ENCODE measurements at places on chromosomes 7 and 10.
A peak's percentile ranks its signal among the peaks of the same experiment; 100 is the strongest.

- ATAC-seq, result no peak
Measured at GRCh38 chr7:11188529-11189310, 215.0 kb downstream of the PHF14 start.

GRCh38 chr7:150420242-150420641, 30.2 kb upstream of the GIMAP8 start:
- ATAC-seq, result peak; percentile 6

DNA sequence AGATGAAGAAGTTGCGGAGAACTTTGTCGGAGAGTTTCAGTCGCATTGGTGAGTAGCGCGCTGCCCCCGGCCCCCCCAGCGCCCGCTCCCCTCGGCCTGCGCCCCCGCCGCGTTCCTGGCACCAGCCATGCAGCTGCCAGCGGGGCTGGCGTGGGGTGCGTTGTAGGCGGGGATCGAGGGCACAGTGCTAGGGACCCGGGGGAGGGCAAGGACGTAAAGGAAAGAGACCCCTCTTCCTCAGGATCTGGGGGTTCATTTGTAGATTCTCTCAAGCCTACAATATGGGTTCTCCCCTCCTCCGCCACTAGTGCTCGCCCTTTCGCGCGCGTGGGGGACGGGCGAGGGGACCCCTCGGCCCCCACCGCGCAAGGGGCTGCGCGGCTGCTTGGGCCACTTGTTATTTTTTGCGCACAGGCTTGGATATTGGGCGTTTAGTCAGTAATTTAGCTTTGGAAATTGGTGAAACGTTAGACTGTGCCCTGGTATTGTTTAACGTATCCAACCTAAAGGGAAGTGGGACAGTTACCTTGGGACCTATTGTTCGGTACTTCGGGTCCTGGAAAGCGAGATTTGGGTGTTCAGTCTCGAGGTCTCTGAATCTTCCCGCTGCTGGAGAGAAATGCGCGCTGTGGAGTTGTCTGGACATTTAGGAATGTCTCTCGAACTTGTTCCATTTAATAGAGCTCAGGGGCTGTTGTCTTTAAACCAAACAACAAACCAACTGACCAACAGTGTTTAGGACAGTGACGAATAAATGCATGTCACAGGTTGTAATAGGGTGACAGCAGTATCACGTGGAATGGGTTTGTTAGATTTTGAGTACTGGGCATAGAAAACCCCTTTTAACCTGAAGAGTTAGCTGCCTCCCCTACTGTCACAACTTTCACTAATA, 796 bp downstream of the CDK14 start:
- peak; percentile 62 for ATAC-seq

DNA sequence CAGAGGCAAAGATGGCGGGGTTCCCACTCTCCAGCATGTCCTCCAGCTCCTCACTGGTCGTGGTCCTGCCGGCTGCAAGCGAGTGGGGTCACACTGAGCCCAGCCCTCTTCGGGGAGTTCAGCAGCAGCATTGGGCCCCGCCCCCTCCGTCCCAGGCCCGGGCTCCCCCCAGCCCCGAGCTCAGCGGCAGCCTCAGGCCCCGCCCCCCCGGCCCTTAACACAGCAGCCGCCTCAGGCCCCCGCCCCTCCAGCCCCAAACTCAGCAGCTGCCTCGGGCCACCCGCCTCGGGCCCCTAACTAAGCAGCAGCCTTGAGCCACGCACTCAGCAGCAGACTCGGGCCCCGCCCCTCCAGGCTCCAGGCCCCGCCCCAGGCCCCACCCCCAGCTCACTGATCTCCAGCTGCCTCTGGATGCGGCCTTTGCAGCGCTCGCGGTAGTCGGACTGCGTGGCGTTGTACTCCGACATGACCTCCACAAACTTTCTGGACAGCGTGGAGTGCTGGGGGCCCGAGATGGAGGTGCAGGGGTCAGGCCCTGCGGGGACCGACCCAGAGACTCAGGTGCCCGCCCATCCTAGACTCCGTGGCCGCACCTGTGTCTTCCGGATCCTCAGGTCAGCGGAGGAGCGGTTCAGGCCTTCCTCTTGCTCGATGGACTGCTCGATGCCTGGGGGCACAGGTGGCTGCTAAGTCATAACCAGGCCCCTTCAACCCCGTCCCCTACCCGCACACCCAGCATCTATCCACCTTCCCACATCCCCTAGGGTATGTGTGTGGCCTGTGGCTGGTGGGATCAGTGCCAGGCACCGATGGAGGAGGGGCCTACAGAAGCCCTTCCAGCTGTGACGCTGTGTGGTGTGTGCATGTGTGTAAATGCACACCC, 15.5 kb downstream of the STX1A start:
- peak; percentile 14 for ATAC-seq

DNA sequence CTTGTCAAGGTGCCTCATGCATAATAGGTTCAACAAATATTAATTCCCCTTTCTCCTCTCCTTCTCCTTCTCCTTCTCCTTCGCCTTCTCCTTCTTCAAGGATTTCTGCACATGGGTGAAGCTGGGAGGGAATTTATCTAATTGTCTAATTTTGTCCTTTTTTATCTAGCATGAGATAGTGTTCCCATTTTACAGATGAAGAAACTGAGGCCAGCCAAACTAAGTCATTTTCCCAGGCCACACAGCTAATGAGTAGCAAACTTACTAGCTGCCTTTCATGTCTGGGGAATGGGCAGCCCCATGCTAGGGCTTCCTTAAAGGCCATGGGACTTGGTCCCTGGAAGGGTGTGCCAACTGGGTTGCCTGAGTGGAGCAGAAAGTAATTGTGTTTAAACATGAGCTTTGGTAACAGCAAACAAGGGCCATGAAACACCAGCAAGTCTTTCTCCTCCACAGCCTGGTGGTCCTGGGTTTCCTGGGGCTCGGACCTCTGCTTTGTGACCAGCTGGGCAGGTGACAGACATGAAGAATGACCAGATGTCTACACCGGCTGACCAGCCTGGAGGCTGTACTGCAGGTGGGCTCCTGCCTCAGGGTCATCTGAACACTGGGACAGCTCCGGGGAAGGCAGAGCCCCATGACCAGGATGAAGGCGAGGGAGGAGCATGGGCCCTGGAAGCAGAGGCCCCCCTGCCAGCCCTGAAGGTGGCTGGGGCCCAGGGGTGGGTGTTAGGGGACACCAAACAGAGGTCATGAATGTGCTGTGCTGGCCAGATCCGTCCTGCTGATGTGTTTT, 138.0 kb downstream of the PTPN20 start:
- ATAC-seq, result no peak

DNA sequence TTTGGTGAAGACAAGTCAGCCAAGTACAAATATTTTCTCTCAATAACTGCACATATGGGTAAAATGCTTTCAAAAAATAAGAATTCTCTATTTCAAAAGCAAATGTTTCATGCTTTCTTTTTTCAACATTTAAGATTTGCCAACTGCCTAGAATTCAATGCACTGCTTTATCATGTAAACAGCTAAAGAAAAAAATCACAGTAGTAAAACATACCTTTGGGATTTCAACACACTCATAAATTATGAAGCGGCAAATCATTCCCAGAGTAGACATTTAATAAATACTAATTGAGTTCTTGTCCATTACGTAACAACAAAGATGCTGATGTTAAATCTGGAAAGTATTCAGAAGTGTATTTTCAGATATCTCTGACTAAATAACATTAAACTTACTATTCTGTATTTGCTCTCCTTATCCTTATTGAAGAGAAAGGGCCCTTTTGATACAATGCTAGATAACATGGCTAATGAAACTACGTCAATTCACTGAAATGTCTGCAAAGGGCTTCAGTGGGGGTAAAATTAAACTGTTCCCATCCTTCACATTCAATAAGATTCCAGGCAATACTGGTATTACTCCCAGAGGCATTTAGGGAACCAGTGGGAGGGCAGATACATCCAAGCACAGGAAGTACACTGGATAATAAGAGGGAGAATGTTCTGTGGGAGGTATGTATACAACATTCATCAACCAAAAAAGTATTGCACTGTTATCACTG, 13.9 kb downstream of the NAPEPLD start:
- peak; percentile 41 for ATAC-seq

GRCh38 chr7:157602156-157602555, 265.4 kb downstream of the DNAJB6 start:
- ATAC-seq, result no peak

DNA sequence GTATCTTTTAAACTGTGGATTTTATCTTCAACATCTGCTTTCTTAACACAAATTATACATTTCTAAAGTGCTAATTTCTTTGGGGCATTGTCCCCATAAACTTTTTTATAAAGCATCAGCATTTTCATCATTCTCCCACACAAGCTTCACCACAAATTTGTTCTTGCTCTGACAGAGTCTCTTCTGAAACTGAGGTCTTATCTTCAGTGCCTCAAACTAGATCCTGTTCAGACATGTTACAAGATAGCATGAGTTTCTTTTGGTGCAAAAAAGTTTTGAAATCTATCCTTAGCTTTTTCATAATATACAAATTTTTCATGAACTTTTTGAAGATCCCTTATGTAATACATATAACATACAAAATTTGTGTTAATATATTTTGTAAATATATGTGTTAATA, 346.6 kb downstream of the IPMK start:
- ATAC-seq, result no peak

DNA sequence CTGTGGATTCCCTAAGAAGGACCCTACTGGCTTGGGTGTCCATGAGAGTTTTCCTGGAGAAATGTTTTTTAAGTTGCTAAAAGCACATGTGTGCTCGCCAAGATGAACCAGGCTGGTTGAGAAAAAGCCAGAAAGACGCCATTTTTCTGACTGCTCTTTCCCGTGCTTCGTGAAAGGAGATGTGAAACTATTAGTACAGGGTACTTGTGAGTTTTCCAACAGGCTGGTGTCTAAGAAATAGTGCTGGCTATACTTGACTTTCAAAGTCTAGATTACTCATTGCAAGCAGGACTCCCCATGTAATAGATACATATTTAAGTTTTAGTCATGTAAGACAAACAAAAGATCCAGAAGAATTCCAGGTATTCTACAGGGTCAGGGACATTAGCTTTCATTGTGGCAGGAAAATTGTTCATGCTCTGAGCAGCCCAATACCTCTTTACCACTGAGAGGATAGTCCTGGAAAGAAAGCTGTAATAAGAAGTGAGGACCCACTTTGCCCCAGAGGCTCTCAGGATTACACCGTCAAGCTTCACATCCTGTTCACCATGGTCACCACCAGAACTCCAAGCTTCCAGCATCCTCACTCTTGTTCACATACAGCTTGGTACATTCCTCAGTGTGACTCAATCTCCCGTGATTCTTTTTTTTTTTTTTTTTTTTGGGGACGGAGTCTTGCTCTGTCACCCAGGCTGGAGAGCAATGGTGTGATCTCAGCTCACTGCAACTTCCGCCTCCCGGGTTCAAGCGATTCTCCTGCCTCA, 43.8 kb upstream of the ICA1 start:
- ATAC-seq, result no peak

GRCh38 chr7:2105917-2106316, 126.8 kb downstream of the MAD1L1 start:
- ATAC-seq, result no peak

Measured in SK-N-SH treated with all-trans-retinoic acid at 6 μM for 48 hours (cell line).